NCI-H187 (cell line): ENCODE measurements at places on chromosomes 2 and 18.

GRCh38 chr2:136183097-136183496, 65.1 kb upstream of the CXCR4 start:
- DNase-seq: no peak

- DNase-seq: no peak
Measured at GRCh38 chr2:164922134-164922533, 33.2 kb downstream of the SLC38A11 start.

DNA sequence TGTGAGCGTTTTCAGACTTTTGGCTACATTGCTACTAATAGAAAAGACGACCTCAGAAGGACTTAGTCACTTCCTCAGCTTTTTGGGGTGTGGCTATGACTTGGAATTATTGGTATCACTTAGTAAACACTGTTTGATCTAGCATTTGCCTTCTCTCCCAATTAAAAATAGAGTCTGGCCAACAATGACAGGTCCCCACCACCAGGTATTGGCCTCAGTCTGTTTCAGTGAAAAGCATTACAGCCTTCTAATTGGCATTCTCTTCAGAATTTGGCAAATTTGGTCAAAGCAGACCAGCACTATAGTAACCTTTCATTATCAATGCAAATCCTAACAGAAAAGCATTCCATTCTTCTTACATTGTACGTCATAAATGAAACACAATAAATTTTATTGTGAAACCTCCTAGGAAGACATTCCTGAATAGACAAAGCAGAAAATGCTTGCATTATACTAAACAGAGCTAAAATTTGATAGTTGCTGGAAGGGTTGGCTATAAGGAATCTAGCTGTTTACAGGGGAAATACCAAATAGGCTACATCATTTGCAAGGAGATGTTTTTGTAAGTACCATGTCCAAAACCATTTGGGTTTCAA, 613.9 kb downstream of the IRS1 start:
- no peak for DNase-seq

DNA sequence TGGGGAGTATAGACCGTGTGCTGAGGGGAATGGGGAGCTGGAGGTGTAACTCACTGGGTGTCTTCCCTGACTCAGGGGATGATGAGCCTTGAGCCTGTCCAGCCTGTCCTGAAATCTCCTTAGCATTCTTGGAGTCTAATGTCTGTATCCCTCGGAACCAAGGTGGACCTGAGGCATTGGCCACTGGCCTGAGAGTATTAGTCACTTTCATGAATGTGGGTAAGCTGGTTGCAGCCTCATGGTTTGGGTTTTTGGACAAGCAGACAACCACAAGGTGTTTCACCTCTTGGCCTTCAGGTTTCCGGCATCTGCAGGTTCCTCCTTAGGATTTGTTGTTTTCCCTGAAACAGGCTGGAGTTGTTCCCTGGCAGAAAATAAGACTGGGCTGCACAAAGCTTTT, 63.2 kb downstream of the PRKCE start:
- DNase-seq: no peak

- DNase-seq: no peak
Measured at GRCh38 chr2:45814488-45814887, 163.0 kb downstream of the PRKCE start.

GRCh38 chr2:182941121-182941722, 74.8 kb upstream of the FRZB start:
- DNase-seq: no peak

- no peak for DNase-seq
Measured at GRCh38 chr18:649341-649740, 8.1 kb upstream of the TYMS start.

DNA sequence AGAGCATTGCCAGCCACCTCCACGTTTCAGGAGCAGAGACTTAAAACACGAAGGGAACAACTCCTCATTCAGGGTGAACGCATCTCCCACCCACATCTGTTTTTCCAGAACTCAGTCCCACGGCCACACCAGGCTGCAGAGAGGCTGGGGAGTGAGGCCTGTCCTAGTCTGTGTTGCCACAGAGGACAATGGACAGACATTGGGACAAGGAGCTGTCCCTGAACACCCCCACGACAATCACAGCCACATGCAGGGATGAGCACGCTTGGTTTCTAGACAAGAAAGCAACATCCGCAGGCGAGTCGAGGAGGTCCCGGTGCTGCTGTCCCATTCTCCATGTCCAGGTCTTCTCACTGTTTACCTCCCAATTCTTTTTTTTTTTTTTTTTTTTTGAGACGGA, 167.4 kb downstream of the EIPR1 start:
- no peak for DNase-seq
